NCI-H524 treated with DMSO at 0.1 percent for 48 hours (cell line): ENCODE measurements at places on chromosomes 7 and 10.

GRCh38 chr7:141232286-141233051 is 158.6 kb downstream of the TMEM178B start:
- DNase-seq = no peak

DNA sequence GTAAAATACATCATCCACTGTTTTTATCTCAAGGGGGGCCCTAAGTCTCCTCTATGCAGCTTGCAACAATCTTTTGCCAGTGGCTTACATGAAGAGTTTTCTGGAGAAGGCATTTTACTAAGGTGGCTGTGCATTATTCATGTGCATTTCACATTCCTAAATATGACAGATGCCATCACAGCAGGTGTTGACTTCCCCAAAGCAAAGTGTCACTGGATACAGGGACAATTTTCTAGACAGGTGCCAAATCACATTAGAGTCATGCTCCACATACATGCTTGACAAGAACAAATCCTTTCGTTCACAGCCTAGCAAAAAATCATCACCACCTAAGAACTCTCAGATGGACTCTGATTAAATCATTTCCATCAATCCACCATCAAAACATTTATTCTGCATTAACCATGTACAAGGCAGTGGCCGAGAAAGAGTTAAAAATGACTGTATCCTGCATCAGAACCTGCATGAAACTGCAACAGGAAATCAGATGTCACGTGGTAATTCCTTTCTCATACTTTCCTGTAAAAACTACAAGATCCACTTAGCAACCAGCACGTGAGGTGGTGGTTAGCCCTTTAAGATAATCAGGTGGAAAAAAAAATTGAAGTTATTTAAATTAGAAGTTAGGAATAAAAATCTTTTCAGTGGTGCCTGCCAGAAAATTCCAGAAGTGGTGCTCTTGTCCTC is 88.2 kb upstream of the AFAP1L2 start:
- DNase-seq = no peak

GRCh38 chr7:1985936-1986335 is 246.8 kb downstream of the MAD1L1 start:
- DNase-seq = no peak

DNA sequence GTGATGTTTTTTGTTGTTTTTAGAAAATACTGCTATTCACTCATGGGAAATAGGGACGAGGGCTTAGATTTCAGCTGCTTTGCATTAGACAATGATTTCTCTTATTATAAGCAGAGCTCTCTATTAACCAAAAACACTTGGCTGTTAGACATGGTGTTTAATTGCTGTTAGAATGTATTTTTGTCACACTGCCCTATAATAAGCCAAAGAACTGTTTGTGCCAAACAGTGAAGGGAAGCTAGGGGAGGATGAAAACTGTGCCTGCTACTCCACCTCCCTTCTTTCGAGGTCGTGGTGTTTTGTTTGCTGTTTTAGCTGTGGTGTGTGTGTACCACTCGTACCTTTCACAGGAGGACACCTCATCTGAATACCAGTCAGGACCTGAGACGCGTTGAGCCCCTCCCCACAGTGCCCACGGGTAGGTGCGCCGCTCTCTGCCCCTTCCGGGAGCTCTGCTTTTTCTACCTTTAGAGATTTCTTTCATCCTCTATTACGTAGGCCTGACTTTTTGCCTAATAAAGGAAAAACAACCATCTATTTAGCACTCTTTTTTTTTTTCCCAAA is 57.9 kb downstream of the CUX1 start:
- no peak for DNase-seq

- no peak for DNase-seq
Measured at GRCh38 chr10:97873569-97873968, 23.9 kb downstream of the GOLGA7B start.

GRCh38 chr7:42549866-42550485 is 313.0 kb upstream of the GLI3 start:
- DNase-seq = no peak

DNA sequence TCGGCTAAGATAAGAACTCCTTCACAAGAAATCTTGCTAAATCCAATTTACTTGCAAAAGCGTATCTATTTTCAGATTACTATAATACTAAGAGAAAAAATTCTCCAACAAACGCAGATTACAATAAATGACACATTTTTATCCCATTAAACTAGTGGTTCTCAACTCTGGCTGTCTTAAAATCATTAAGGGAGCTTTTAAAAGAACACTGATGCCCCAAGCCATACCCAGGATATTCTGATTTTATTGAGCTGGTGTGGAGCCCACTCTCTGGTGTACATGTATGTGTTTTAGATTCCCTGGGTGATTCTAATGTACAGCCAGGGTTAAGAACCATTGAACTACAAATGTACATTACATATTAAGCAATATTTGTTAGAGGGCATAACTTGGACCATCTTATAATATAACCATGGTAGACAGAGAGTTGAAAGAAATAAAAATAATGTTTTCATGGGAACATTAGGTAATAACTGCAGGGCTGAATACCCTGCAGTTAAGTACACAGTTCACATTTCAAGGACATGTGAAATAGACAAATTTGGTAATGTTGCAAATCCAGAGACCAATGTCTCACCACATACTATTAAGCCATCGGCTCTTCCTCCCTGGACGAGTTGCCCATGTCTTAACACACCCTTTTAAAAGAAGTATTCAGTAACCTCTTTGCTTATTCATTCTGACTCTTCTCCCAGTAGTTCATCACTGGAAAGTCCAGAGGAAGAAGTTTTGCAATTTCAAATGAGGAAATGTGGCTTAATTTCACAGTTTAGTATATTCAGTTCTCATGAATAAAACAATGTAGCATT is 6.2 kb downstream of the GSAP start:
- no peak for DNase-seq

- DNase-seq = no peak
Measured at GRCh38 chr7:102390697-102391484, 5.3 kb upstream of the PRKRIP1 start.

DNA sequence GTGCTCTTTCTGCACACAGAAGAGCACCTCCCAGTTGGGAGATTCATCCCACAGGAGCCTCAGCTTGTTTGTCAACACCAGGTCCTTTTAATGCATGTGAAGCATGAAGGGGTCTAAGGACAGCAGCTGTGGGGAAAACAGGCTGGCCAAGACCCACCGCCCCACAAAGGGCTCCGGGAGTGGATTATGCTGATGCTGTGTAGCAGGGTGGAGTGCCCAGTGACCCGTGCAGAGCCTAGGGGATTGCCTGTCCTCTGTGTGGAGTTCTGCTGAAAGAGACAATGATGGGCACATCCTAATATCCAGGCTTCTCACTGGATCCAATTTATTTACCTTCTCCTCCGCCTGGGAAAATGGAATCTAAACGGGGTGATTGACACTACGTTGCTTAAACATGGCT is 74.0 kb downstream of the PIP4K2A start:
- DNase-seq = no peak

GRCh38 chr7:86958380-86958779 is 101.1 kb downstream of the ELAPOR2 start:
- no peak for DNase-seq
